ENCODE measurements at places on chromosomes 2 and 18.

DNA sequence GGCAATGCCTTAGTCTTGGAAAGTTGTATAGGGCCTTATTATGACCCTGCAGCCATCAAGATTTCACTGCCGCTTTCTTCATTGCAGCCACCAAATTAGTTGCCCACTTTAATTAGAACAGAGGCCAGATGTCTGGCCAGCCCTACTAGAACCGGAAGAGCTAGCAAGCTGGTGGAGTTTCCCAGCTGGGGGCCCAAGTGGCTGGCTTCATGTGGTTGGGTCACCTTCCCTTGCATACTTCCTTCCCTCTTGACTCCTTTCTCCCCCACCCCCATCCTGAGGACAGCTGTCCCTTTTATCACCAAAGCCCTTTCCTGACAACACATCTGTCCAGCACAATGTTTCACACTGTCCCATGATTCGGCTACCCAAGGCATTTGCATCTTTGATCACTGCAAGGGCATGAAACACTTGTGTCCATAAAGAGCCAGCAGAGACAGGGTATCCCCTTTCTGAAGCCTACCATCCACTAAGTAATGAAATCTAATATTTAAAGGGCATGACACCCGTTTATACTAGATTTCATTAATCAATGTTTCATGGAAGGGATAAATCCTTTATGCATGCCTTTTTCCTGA, 187.2 kb downstream of the BCL11A start:
- no peak for DNase-seq

DNA sequence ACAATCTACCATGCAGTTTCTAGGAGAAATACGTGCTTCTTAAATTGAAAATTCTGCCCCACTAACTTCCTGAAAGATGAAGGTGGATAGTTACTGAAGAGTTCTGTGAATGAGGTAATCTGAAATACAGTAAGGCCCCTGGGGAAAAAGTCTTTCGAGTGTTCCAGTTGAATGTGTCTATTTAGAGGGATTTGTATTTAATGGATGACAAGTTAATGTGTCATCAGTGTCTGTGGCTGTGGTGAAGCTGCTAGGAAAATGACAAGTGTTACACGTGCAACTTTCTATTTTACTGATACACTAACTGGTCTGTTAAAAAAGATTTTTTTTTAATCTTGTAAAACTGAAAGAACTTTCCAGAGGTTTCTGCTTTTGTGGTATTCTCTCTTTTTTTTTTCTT, 384.6 kb downstream of the STK39 start:
- DNase-seq: no peak

DNA sequence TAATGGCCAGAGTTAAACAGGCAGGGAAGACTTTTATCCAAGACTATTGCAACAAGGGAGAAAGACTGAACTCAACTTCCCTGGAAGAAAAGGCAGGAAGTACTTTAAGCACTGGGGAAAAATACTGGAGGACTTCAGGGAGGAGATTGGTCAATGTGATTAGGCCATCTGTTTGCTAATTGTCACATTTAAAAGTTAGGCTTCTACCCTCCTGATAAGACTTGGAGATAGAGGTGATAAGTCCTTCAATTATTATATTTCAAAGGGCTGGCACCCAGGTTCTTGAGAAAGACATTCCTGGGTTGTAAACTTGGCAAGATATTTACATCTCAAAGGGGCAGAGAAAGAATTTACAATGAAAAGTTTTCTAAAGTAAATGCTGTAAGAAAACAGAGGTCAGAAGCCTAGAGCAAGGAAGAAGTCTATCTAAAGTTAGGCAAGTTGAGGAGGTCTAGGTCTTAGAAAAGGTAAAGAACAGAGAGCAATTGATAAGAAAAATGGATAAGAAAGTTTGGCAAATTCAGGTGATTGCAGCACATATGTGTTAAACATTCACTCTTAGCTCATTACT, 48.4 kb downstream of the DTNA start:
- no peak for DNase-seq

DNA sequence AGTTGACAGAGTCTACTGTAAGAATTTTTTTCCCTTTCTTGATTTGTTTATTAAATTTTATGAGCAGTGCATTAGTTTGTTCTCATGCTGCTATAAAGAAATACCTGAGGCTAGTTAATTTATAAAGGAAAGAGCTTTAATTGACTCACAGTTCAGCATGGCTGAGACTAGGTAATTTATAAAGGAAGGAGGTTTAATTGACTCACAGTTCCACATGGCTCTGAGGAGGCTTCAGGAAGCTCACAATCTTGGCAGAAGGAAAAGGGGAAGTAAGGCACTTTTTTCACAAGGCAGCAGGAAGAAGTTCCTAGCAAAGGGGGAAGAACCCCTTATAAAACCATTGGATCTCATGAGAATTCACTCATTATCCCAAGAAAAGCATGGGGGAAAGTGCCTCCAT, 191.4 kb upstream of the VRK2 start:
- DNase-seq: no peak

- no peak for DNase-seq
Measured at GRCh38 chr18:29726646-29727045, 1315.9 kb downstream of the DSC3 start.

DNA sequence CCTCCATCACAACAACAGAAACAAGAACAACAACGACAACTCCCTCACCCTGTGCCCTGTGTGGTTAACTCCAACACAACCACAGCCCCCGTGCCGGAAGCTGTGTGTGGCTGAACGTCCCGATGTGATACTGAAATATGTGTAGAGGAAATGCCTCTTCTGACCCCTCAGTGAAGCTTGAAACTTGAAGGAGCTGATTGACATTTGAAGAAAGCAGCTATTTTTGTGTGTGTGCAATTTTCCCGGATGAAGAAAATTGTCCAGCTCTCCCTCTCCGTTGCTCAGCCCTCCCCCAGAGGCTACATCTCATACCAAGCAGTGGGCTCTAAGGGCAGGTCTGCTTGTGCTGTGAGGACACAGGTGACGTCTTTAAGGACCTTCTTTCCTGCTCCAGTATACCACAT, 173.8 kb downstream of the ICOS start:
- DNase-seq: peak; percentile 87

- no peak for DNase-seq
Measured at GRCh38 chr2:69018678-69019095, 5.7 kb downstream of the ANTXR1 start.

DNA sequence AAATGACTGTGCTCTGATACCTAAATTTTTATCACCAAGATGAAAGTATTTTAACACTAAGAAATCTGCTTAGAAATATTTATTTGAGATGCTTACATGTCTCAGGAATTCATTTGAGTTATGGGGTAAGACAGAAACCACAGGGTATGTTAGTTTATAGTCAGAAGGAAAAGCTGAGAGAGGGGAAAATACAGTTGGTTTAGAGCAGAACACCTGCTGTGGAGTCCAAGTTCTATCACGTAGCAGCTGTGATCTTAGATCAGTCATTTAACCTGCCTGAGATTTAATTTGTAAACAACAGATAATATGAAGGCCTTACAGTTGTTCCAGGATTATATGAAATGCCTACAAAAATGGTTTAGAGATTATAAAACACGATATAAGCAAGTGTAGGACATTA, 29.0 kb downstream of the PDE6D start:
- DNase-seq: no peak

GRCh38 chr18:55695091-55695490, 107.1 kb upstream of the TCF4 start:
- no peak for DNase-seq

GRCh38 chr18:73711256-73711655, 436.4 kb downstream of the FBXO15 start:
- DNase-seq: no peak

GRCh38 chr2:12950174-12950573, 233.4 kb downstream of the TRIB2 start:
- DNase-seq: no peak

- DNase-seq: no peak
Measured at GRCh38 chr2:138244501-138244925, 257.1 kb upstream of the SPOPL start.

Measured in pulmonary artery endothelial cell (primary cell).